Left renal cortex interstitium (tissue), 4 donors: ENCODE measurements at places on chromosomes 11 and 22. TPM values are rescaled to one million over a fixed set of nuclear protein-coding genes. Genes with fewer than 3 reads are reported as not detected.

Gene APOL6
- polyA plus RNA-seq, result 4.7 TPM

DNA sequence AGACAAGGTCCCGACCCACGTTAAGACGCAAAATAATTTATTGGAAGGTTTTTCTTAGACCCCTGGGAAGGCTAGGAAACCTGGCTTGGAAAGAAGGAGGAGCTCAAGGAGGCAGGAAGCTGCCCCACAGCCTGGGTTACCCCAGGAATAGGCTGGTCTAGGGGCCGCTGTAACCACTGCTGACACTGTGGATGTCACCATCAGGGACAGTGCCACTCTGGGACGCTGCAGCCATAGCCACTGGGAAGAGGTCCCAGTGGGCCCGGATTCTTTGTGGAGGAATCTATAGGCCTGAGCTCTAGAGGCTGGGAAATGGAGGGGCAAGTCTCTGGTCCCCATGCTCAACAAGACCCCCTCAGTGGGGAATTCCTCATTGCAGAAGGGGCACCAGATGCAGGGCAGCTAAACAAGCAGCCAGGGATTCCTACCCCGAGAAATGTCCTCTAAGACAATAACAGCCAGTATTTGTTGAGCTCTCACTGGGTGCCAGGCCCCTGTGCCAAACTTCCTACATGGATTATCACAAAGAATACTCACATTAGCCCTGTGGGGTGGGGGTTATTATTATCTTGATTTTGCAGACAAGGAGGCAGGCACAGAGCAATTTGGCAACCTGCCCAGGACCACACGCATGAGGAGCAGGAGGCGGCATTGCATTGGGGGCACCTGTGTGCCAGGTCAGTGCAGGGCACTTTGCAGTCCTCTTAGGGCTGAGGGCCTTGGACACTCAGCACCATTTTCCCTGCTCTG lies 19.5 kb upstream of the CHKA start:
- DNase-seq, result no peak

DNA sequence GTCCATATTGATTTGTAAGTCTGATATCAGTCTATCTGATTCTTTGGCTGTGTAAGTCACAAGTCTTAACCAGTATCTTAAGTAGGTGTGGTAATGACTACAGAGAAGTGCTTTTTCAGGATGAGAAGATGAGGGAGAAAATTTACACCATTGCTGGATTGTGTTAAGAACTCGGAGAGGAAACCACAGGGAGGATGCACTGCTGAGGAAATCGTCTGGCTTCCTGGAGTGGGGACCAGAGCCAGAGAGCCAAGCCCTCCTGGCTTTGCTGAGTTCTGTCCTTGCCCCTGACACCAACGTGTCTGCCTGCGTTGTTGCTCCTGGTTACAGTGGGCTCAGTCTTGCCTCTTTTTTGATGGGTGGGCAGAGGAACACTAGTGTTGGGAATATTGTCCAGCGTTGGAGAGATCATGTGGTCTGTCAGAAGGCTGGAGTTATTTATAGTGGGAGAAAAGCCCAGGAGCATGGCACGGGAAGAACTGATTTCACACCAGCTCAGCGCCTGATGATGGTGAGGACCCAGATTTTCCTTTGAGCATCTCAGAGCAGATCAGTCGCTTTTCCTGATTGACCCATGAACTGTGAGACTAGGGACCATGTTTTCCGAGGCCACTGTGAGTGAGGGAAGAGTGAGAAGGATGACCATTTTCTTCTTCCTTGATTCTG lies 29.6 kb downstream of the MARK2 start:
- DNase-seq, result no peak

- no peak for DNase-seq
Observed at GRCh38 chr11:73651661-73652045, 5.3 kb downstream of the PLEKHB1 start.

Gene TRIM49B
- polyA plus RNA-seq, result not detected

- no peak for DNase-seq
Observed at GRCh38 chr11:132205496-132205895, 835.1 kb downstream of the NTM start.

Gene SLN
- polyA plus RNA-seq, result 0.43 TPM

DNA sequence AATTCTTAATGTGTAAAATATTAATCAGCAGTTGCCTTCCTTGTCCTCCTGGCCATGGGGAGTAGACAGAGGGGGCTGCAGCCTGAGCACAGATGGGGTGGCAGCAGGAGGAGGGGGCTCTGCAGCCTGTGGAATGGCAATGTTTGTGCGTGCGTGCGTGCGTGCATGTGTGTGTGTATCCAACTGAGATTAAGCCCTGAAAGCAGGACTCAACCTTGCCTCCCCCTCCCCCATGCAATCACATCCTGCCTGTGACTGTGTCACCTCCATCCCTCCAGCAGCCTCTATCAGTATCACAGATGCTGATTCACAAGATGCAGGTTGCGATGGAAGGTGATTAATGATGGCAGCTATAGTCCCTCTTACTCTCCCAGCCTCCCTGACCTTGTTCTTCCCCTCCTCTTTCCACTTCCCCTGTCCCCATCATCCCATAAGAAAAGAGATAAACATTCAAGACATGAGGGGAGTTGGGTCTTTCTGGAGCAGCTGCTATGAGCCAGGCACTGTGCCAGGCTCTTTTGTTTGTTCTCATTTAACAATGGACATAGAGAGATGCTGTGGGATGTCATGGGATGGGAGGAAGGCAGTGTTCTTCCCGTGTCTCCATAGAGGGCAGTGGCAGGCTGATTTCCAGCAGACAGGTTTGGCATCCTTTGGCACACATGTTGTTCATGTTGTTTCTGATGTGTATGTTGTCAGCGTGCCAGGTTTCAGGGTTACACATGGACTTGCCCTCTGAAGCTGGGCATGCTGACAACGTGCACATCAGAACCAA lies 43.8 kb upstream of the NECTIN1 start:
- no peak for DNase-seq

DNA sequence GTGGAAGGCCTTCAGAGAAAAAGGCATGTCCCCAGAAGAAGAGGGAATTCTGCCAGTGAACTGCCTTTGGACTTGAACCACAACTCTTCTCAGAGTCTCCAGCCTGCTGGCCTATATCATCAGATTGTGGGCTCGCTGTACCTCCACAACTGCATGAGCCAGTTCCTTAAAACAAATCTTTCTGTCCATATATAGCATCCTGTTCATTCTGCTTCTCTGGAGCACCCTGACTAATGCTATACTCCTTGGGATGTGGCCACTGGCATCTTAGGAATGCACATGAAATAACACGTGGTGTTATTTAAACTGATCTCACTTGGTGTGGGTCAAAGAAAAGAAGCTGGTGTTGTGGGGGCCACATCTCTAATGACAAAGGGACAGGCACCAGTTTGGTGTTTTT lies 58.3 kb upstream of the VSTM5 start:
- DNase-seq, result no peak

Gene OAF
- 52.3 TPM for polyA plus RNA-seq
